ENCODE measurements at places on chromosomes 7 and 10. TPM values are rescaled to one million over a fixed set of nuclear protein-coding genes. Genes with fewer than 3 reads are reported as not detected.

MYO1G gene
- total RNA-seq, result 0.26 TPM

TMEM178B gene
- total RNA-seq, result 0.48 TPM

LIPJ gene
- not detected for total RNA-seq

MMP21 gene
- not detected for total RNA-seq

CABCOCO1 gene
- total RNA-seq, result 0.40 TPM

OPN1SW gene
- total RNA-seq, result not detected

FAM170B gene
- total RNA-seq, result not detected

LIPK gene
- total RNA-seq, result not detected

C10orf62 gene
- not detected for total RNA-seq

MUC3A gene
- not detected for total RNA-seq

PDK4 gene
- total RNA-seq, result 331 TPM

ZNF487 gene
- total RNA-seq, result 2.9 TPM

DNAJB12 gene
- 32.0 TPM for total RNA-seq

SPRN gene
- not detected for total RNA-seq

ICA1 gene
- 1.7 TPM for total RNA-seq

FEZF1 gene
- total RNA-seq, result 2.1 TPM

AKR1C2 gene
- total RNA-seq, result not detected

TCERG1L gene
- 0.05 TPM for total RNA-seq

LRIT1 gene
- not detected for total RNA-seq

ZMIZ2 gene
- 5.4 TPM for total RNA-seq

PCGF6 gene
- 9.1 TPM for total RNA-seq

IMPDH1 gene
- total RNA-seq, result 68.3 TPM

SHTN1 gene
- 187 TPM for total RNA-seq

CUBN gene
- total RNA-seq, result 7.8 TPM

NUP205 gene
- 138 TPM for total RNA-seq

PRSS1 gene
- not detected for total RNA-seq

ERCC6 gene
- 11.4 TPM for total RNA-seq

BCCIP gene
- 43.4 TPM for total RNA-seq

NPY4R2 gene
- total RNA-seq, result not detected
